Diencephalon (tissue), 1 donor: ENCODE measurements at places on chromosomes 1 and 21. TPM values are rescaled to one million over a fixed set of nuclear protein-coding genes. Genes with fewer than 3 reads are reported as not detected.

The RGS1 gene
- total RNA-seq, result 26.1 TPM

The RHOC gene
- 79.4 TPM for total RNA-seq

The LORICRIN gene
- total RNA-seq, result 0.69 TPM

The SPRR1A gene
- total RNA-seq, result not detected

The ALG14 gene
- 6.5 TPM for total RNA-seq

The DENND2D gene
- total RNA-seq, result 2.3 TPM

The PRXL2B gene
- total RNA-seq, result 30.2 TPM

The AGMAT gene
- total RNA-seq, result 2.3 TPM

The FAM72A gene
- total RNA-seq, result 3.0 TPM

The TNFRSF14 gene
- 2.8 TPM for total RNA-seq

The BNIPL gene
- 0.23 TPM for total RNA-seq

The GPX7 gene
- 27.2 TPM for total RNA-seq

The FCRLB gene
- 1.4 TPM for total RNA-seq

The OR14K1 gene
- not detected for total RNA-seq

The TARBP1 gene
- total RNA-seq, result 70.8 TPM

The LCK gene
- total RNA-seq, result 0.23 TPM

The LCA5L gene
- total RNA-seq, result 1.2 TPM

The TFF2 gene
- total RNA-seq, result not detected

The KIFAP3 gene
- total RNA-seq, result 234 TPM

The TFAP2E gene
- total RNA-seq, result 0.69 TPM

The GBP7 gene
- not detected for total RNA-seq

The CLDN19 gene
- 1.2 TPM for total RNA-seq

The TIAM1 gene
- 41.8 TPM for total RNA-seq

The KCNA2 gene
- total RNA-seq, result 14.1 TPM

The LRRC38 gene
- total RNA-seq, result 0.46 TPM

The SYDE2 gene
- 4.4 TPM for total RNA-seq

The AIRE gene
- 0.23 TPM for total RNA-seq

The TDRKH gene
- total RNA-seq, result 18.2 TPM

The NID1 gene
- total RNA-seq, result 18.0 TPM

The PTGFR gene
- total RNA-seq, result 4.6 TPM

The C1orf167 gene
- total RNA-seq, result not detected

The SAMD13 gene
- total RNA-seq, result 7.8 TPM

The UAP1 gene
- 39.0 TPM for total RNA-seq

The NVL gene
- 38.8 TPM for total RNA-seq

The FLG gene
- not detected for total RNA-seq

The RNU11 gene
- total RNA-seq, result not detected

The KCNN3 gene
- 10.1 TPM for total RNA-seq

The MPL gene
- 0.23 TPM for total RNA-seq

The MLLT11 gene
- total RNA-seq, result 86.0 TPM

The DNALI1 gene
- total RNA-seq, result 10.6 TPM

The KCNK1 gene
- total RNA-seq, result 7.4 TPM

The TMEM200B gene
- 1.8 TPM for total RNA-seq

The C8B gene
- total RNA-seq, result not detected

The RGS13 gene
- 1.2 TPM for total RNA-seq

The MAEL gene
- total RNA-seq, result 3.2 TPM

The FCN3 gene
- not detected for total RNA-seq

The BARHL2 gene
- total RNA-seq, result 1.4 TPM

The OR2L2 gene
- total RNA-seq, result 0.92 TPM
